Motor neuron (in vitro differentiated cells): ENCODE measurements at places on chromosomes 2 and 18.

- ATAC-seq = no peak
Observed at GRCh38 chr2:160324161-160324800, 124.2 kb upstream of the ITGB6 start.

DNA sequence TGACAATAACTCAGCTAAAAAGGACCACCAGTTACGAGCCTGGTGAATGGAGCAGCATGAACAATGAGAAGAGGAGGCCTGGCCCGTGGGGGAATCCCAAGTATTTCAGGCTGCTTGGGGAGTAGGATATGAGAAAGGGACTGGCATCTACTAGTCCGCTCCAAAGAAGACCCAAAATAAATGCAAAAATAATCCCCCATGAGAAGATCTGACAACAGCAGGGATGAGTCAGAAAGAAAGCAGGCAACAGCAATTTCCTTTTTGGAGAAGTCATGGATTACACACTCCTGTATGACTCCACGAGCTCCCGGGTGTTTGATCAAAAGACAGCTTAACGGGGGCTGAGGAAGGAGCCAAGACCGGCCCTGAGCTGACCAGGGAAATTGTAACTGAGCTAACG lies 111.4 kb downstream of the SOX11 start:
- ATAC-seq = no peak

DNA sequence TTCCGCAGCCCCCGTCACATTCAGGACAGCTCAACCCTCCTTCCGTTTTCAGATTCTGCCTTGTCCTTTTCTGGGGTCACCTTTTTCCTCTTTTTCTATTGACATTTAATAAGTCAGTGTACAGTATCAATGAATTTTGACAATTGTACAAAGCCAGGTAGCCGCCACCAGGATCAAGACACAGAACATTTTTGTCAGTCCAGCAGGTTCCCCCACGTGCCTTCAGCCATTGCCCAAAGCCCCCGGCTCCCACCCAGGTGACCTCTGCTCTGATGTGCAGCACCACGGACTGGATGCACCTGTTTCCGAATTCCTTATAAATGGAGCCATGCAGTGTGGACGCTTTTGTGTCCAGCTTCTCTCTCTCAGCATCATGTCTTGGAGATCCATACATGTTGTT lies 30.0 kb downstream of the CROCC2 start:
- ATAC-seq = no peak

DNA sequence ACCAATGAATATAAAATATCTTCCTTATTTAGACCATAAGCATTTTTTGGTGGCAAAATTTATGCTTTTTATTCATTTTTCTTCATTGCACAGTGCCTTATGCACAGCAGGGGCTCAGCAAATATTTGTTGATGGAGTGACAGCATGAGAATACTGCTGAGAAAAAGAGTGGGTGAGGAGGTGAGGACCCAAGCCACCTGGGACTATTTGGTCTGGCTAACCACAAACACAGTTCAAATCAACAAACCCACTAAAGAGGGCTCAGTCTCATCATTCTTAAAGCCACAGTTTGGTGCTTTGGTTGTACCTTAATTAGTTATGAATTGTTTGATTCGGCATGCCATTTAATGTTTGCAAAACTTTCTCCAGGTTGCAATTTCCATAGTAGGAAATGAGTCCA lies 183.5 kb upstream of the ZNF521 start:
- no peak for ATAC-seq

GRCh38 chr2:157810037-157810436 lies 66.1 kb downstream of the ACVR1 start:
- ATAC-seq = no peak

DNA sequence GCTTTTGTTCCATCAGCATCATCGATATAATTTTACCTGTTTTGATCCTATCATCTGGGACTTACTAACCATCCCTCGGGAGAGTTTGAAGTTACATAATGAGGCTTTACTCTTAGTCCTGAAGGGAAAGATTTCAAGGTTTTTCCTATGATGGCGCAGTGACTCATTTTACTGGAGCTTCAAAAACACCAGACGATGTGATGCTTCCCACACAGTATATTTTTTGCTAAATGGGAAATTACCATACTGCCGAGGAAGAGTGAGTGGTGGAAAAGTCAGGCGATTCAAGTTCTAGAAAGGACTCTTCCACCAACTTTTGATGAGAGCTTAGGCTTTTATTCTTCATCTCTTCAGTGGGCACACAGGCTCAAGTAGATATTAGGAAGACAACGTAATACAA lies 44.6 kb upstream of the GCG start:
- peak; percentile 77 for ATAC-seq

GRCh38 chr2:153786016-153786415 lies 85.7 kb upstream of the GALNT13 start:
- no peak for ATAC-seq
